T-helper 22 cell (primary cell): ENCODE measurements at places on chromosomes 2 and 18.

- DNase-seq = no peak
These were observed 166.2 kb downstream of the INHBB start for GRCh38 chr2:120511947-120512710.

GRCh38 chr2:144625626-144626025 is 105.7 kb upstream of the ZEB2 start:
- no peak for DNase-seq

GRCh38 chr2:114543236-114543766 is 100.9 kb downstream of the DPP10 start:
- no peak for DNase-seq

GRCh38 chr18:51236225-51236624 is 38.7 kb upstream of the MEX3C start:
- DNase-seq = no peak

- no peak for DNase-seq
These were observed 1341.3 kb upstream of the PIK3C3 start for GRCh38 chr18:40613721-40614120.

- DNase-seq = no peak
These were observed 248.0 kb downstream of the IKZF2 start for GRCh38 chr2:212903413-212903812.

- no peak for DNase-seq
These were observed 572.7 kb downstream of the EPHA4 start for GRCh38 chr2:220999356-220999755.
